ENCODE measurements at places on chromosomes 6 and 20.

GRCh38 chr20:50543326-50543725 is 33.1 kb downstream of the PTPN1 start:
- no peak for DNase-seq

DNA sequence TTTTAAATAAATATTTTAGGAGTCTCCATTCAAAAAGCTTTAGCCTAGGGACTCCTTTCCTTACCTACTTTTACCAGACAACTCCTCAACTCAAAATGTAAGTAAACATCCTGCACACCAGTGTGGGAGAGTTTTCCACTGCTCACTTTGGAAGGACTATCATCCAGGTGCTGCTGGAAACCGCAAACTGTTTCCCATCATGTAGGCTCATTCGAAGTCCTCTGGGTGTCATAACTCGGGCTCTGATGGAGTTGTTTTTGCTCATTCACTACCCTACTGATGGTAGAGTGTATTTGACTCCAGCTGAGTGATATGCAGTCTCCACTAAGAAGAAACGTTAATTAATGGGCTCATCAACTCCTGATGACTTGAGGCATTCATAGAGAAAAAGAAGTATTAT is 136.5 kb upstream of the AKAP12 start:
- DNase-seq, result no peak

DNA sequence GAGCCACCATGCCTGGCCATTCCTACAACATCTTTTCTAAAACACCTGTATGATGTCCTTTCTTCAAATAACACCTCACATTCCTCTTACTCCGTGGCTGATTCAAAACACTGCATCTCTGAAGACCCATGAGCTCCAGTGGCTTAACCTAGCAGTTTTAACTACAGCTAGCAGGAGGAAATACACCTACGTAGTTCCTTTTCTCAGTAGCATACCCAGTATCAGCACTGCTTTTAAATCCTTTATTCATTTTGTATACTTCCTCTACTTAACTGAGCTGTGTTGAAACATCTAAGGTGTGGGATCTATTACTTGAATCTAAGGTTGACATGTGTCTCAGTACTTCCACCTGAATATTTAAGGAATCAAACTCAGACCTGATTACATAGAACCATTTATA is 113.6 kb upstream of the CCDC28A start:
- no peak for DNase-seq

DNA sequence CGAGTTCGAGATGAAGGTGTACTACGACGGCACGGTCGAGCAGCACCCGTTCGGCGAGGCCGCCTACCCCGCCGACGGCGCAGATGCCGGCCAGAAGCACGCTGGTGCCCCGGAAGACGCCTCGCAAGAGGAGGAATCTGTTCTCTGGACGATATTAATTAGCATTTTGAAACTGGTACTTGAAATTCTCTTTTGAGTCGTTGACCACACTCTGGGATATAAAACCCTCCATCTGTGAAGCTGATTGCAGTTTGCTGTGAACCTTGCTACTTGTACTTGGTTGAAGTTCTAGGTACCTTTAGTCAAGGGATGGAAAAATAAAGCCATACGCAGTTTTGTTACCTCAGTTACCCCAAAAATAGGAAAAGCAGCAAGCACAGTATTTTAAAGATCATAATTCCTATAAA is 917 bp downstream of the C6orf120 start:
- DNase-seq, result no peak

DNA sequence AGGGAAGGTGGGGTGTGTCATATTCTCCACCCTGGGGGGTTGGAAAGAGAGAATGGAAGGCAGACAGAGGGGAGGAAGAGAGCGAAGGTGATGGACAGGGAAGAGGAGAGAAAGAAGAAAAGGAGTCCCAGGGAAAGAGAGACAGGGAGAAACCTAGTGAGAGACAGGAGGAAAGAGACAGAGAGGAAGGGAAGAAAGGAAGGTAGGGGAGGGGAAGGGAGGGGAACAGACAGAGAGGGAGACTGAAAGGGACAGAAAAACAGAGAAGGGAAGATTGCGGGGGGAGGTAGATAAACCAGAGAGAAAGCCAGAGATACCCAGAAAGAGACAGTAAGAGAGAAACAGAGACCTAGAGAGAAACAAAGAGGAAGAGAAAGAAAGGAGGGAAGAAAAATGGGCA is 88.4 kb downstream of the CDH22 start:
- DNase-seq, result no peak

DNA sequence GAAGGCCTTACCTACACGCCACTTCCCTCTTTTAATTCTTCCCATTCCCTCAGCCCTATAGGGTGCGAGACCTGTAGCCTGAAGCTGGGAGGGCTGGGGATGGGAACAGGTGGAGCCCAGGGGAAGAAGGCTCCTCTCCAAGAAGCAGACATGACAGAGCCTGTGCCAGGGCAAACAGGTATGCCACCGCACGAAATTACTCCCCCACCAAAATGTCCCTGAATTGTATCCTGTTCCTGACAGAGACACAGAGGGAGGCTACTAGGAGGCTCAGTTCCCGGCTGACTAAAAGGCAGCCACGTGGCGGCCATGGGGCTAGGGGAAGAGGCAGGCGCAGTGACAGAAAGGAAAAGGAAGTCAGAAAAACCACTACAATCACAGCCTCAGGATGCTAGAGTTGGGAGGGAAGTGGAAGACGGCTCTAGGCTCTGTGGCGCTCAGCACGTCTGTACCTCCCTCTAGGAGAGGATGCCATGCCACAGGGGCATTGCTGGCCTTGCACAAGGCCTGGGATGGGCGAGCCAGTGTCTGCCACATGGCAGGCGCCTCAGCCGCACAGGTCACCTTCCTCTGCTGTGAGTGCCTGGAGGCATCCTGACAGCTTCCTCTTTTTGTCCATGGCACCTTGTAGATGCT is 27.7 kb downstream of the TFEB start:
- no peak for DNase-seq

GRCh38 chr6:168600381-168600780 is 159.4 kb downstream of the SMOC2 start:
- no peak for DNase-seq

DNA sequence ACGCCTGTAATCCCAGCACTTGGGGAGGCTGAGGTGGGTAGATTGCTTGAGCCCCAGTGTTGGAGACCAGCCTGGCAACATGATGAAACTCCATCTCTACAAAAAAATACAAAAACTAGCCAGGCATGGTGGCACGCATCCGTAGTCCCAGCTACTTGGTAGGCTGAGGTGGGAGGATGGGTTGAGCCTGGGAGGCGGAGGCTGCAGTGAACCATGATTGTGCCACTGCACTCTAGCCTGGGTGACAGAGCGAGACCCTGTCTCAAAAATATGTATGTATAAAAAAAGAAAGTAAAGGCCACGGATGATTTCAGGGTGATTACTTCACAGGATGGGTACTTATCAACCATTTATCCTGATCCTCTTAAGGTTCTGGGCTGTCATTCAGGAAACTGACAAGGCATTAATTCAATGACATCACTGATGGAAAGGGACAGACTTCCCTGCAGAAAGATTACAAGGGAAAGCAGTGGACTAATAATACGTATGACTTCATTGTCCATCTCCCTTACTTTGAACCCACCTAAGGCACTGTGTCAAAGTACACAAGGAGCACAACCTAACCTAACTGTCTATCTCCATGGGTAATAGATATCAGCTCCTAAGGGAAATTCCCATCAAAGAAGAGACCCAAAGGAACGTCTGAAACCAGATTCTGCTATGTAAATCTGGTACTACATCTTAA is 61.2 kb downstream of the ZMYND8 start:
- no peak for DNase-seq

GRCh38 chr6:97689078-97689754 is 406.2 kb upstream of the MMS22L start:
- DNase-seq, result no peak

DNA sequence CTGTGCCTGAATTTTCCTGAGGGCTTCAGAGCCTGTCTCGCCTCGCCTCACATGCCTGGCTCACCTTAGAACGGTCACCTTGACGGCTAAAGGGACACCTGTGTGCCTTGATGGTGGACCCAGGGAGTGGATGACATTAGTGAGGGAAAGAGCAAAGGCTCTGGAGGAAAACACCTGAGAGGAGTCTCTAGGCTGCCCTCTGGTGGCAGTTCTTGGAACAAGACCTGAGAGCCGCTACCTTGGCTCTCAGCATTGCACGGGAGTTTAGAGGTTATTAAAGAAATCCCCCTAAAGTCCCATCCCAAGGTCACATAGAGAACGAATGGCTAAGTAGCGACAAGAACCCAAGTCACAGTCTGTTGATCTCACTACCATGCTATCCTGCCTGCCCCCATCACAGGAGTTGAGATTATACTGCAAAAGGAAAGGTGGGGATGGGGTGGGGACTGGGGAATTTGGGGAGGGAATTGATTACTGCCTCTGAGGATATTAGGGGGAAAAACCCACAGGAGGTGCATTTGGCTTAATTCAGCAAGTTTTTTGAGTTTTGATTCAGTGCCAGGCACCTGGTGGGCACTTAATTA is 7.9 kb upstream of the CDSN start:
- DNase-seq, result peak; percentile 67

DNA sequence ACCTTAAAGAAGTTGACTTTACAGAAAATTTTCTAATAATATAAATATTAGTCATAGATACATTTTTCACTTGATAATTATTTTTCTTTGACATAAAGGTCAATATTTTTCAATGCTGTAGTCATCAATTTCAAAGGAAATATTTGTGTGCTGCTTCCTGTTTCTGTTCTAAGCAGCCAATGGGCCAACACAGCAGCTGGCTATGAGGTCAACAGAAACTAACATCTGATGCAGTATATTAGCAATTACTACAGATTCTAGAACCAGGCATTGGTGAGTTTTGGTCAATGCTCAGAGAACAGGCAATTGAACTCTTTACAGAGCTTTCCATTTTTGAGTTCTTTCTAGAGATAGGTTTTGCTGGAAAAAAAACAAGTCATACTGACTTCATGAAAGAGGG is 669.6 kb upstream of the NRSN1 start:
- DNase-seq, result no peak

Measured in activated naive CD4-positive, alpha-beta T cell (primary cell).